Body of pancreas (tissue), 4 donors: ENCODE measurements at places on chromosomes 5 and 9. TPM values are rescaled to one million over a fixed set of nuclear protein-coding genes. Genes with fewer than 3 reads are reported as not detected.

DNA sequence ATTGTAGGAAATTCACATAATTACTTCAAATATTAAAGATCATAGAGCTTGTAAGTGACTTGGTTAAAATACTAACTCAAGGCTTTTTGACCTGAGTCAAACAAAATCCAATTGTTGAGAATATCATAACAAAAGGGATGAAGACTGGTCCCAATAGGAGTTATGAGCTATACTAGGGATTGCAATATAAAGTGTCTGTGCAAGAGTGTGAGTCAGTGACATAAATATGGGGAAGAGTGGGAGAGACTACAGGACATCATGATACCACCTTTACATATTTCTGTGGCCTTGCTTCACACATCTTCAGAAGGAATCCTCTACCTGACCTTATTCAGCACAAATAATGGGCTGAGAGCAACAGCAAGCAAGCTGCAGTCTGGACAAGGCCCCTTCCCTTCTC is 180.9 kb upstream of the SLC24A2 start:
- no peak for DNase-seq

- no peak for DNase-seq
Observed at GRCh38 chr5:158553962-158554336, 545.8 kb downstream of the EBF1 start.

- no peak for DNase-seq
Observed at GRCh38 chr9:80707120-80707519, 982.2 kb downstream of the TLE1 start.

- DNase-seq = no peak
Observed at GRCh38 chr5:135130261-135131215, 96.5 kb upstream of the PITX1 start.

- no peak for DNase-seq
Observed at GRCh38 chr5:111511831-111512374, 432 bp downstream of the STARD4 start.

DNA sequence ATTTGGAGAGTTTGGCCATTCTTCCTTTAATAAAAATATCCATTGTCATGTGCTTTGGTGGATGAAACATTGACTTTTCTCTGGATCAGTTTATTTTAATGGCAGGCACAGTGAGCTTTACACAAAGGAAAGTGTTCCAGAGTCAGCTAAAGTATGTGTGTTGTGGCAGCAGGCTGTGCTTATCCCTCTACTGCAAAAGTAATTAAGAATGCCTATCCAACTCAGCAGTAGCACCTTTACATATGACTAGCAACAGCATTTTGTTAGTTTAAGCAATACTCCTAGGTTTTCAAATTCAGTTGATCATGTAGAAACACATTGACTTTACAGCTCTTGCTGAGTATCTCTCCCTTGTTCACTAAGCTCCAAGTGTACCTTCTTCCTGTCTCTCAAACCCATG is 730.5 kb upstream of the RGMB start:
- no peak for DNase-seq

DNA sequence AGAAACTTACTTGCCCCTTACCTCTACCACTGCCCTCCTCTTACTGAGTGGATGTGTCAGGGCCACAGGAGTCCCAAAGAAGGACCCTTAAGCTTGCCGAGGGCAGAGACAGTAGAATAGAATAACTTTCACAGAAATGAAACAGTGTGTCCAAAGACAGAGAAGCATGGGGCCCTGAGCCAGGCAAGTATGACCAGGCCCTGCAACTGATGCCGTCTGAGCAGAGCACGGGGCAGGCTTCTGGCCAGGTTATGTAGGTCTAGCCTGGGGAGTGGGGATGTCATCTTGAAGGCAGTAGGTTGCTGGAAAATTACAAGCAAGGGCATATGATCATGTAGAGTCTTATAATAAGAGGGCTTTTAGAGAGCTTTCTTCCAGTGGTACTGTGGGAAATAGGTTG is 415.4 kb downstream of the KDM4C start:
- DNase-seq = no peak

DNA sequence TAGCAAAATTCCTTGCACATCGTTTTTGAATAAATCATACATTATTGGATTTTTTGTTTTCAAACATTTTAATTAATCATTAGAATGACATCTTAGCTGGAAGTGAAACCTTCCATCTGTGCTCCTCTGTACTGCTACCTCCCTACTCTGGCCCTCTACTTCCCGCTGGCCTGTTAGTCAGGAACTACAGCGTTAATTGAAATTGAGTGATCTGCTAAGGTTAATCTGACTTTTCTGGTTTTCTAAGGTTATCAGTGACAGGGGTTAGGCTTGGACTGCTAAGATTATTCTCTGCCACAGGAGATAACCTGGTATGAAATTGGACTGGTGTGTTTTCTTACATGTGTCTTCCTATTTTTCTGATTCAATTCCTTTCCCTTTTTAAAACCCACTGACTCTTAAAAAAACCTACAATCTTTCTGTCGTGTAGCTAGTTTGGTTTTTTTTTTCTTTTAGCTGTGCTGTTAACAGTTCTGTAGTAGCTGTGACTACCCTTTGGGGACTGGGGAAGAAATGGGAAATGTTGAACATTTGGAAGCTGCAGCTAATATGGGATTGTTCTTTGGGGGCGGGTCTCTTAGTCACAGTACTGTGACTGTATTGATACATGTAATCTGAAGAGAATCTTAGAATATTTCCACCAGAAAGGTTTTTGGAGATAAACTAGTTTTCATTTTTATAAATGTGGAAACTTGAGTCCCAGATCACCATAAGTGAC is 4.6 kb downstream of the KIF2A start:
- DNase-seq = no peak

DNA sequence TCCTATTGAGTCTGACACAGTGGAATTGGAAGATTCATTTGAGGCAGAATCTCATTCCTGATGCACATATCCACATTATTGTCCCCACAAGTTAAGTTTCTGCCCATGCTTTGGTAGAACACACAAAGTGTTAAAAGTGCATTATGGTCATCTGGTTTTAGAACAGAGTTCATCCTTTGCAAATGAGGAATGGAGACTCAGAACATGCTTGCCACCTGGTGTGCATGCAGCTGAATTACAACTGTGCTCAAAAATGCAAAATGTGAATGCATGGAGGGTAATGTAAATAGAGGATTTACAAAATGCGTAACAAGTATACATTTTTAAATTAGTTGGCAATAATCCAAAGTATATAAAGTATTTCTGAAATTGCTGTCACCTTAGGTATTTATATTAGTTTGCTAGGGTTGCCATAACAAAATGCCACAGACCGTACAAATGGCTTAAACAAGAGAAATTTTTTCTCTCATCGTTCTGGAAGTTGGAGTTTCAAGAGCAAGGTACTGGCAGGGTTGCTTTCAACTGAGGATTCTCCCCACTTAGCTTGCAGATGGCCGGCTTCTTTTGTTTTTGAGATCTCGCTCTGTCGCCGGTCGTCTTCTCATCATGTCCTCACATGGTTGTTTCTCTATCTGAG is 671.1 kb downstream of the TAF11L14 start:
- no peak for DNase-seq

DNA sequence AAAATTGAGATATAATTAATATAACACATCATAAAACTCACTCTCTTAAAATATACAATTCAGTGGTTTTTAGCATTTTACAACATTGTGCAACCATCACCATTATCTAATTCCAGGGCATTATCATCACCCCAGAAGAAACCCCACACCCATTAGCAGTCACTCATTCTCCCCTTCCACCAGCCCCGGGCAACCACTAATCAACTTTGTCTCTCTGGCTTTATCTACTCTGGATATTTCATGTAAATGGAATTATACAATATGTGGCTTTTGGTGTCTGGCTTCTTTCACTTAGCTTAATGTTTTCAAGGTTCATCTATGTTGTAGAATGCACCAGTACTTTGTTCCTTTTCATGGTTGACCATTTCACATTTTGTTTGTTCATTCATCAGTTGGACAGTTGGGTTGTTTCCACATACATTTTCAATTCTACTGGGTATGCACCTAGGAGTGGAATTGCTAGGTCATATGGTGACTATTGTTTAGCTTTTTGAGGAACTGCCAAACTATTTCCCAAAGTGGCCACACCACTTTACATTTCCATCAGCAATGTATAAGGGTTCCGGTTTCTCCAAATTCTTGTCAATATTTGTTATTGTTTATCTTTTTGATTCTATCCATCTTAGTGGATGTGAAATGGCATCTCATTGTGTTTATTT is 62.4 kb downstream of the MARCHF3 start:
- DNase-seq = no peak

DNA sequence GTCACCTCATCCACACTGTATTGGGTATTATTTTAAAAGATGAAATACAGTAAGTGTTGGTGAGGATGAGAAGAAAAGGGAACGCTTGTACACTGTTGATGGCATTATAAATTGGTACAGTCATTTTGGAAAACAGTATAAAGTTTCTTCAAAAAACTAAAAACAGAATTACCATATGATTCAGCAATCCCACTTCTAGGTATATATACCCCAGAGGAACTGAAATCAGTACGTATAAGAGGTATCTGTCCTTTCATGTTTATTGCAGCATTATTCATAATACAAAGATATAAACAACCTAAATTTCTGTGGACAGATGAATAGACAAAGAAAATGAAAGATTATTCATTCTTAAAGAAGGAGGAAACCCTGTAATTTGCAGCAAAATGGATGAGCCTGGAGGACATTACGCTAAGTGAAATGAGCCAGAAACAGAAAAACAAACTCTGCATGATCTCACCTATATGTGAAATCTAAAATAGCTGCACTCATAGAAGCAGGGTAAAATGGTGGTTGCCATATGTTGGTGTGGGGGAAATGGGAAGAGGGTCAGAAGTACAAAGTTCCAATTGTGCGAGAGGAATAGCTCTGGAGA is 191.6 kb downstream of the TRIM36 start:
- DNase-seq = no peak

DNA sequence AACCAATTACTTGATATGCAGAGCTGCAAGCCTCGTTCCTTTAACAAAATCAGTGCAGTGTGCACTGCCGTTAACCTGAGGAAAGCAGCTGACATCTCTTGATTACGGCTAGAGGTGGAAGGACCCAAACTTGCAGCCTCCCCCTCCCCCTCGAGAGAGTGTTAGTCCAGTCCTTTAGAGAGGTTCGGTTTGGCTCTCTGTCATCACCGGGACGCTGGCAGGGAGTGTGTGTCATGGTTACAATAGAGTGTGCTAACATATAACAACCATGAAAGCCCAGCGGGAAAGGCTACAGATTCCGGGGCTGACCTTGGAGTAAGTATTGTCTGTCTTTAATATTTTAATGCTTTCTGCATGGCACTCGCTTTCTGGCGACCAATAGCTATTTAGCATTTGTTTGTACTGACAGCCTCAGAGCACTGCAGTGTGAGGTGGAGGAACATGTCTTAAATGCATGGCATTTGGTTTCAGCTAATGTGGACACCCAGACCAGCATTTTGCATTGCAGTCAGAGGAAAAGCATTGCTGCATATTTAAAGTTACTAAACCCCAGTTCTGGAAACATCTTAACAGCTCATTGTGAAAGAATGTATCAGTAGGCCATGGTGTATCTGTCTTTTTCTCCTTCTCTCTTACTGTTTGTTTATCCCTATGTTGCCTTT is 237.5 kb downstream of the CD180 start:
- peak; percentile 18 for DNase-seq

DNA sequence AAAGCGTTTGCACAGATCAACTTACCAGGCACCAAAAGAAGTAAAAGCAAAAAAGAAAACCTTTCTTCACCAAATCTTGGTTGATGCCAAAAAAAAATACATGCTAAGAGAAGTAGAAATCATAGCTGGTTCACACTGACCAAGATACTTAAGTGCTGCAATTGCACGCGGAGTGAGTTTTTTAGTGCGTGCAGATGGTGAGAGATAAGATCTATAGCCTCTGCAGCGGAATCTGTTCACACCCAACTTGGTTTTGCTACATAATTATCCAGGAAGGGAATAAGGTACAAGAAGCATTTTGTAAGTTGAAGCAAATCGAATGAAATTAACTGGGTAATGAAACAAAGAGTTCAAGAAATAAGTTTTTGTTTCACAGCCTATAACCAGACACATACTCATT is 36.4 kb upstream of the CCDC152 start:
- DNase-seq = no peak

DNA sequence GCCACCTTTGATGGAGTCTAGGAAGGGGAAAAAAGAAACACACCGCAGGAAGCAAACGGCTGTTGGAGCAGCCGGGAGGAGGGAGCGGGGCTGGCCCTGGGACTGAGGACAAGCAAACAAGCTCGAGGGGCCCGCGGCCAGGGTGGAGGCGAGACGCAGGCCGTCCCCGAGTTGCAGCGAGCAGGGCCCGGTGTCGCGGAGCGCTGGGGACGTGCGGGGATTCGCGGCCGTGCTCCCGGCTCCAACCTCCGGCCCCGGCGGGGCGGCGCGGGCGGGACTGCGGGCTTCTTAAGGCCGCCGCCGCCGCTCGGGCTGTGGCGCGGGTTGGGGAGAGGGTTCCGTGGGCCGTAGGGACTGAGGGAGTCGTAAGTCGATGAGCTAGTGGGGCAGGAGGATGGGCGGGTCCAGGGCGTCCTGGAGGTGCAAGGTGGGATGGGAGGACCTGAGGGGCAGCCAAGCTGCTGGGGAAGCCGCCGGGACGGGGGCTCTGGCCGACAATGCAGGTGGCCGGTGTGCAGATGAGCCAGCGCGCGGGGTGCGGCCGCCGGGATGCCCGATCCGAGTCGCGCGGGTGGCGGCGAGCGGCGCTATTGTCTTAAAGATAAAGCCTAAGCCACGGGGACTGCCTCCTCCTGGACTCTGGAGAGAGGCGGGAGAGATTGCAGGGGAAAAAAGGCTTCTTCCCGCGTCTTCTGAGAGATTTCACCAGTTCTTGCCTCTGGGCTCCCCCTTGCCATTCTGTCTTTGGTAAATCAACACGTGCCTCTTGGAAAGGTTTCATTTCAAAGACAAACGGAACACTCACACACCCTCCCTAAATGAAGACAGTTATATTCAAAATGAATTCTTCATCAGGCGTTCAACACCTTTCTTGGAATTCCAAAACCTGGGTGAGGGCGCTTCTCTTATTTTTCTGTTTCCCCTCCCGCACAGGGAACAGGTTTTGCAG is 1.6 kb upstream of the HAPLN1 start:
- DNase-seq = peak; percentile 44

DNA sequence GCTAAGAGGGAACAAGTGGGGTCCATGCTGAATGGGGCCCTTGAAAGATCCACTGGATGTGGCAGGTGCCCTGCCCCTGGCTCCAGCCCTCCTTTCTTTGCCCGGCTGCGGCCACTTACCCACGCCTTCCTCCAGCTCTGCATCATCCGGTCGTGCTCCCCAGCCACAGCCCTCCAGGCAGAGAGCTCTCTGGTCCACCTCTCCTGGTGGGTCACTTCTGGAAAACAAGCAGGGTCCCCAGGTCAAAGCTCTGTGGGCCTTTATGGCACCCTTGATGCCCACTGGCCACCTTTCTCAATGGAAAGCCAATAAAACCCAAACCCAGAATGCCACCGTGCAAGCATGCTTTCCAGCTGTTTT is 45.0 kb downstream of the SECISBP2 start:
- no peak for DNase-seq

Gene CDH18
- 2.0 TPM for total RNA-seq

Gene SLC6A7
- not detected for total RNA-seq

Gene SOWAHA
- 7.3 TPM for total RNA-seq

Gene CDHR2
- not detected for total RNA-seq

Gene FBN2
- total RNA-seq = not detected

Gene SEPTIN8
- 27.5 TPM for total RNA-seq

Gene KIF4B
- total RNA-seq = 0.26 TPM

Gene LECT2
- not detected for total RNA-seq

Gene TAF1L
- total RNA-seq = not detected

Gene FOXI1
- not detected for total RNA-seq

Gene SLC4A9
- total RNA-seq = not detected

Gene PCDHA5
- total RNA-seq = 2.3 TPM

Gene IL33
- 6.2 TPM for total RNA-seq

Gene TMEM232
- total RNA-seq = 1.3 TPM
